Activated CD4-positive, alpha-beta T cell treated with anti-CD3 and anti-CD28 coated beads, Interleukin-2, Interleukin-4, amounts not matched to agents 100 ng/mL and 50 ng/mL, durations not matched to agents 16 hours and 8 hours (primary cell): ENCODE measurements at places on chromosomes 7 and 10.

DNA sequence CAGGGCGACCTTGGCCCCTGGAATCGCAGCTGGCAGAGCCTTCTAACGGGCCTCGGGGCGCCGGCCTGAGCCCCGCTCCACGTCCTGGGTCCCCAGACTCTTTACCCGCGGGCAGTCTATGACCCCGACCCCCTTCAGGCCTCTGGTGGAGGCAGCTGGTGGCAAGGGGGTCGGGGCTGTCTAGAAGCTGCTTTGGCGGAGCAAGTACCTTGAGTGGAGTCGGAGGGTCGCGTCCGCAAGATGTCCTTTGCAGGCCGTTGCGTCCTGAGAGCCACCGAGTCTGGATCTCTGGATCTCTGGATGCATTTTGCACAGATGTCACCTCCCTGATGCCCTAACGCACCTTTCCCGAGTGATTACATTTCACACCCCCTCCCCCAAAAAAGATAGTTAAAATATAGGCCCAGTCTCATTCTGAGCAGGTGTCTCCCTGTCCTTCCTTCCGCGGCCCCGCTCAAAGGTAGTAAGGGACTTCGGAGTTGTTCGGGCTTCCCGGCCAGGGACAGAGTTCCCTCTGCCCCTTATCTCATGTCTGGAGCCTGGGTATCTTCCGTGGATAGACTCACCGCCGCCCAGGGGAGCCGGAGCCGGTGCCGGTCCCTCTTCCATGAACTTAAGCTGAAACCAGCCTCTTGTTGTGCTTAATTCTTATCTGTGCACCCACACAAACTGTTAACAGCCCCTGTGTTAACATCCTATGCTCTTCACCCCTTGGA lies 457 bp downstream of the ACADSB start:
- DNase-seq: peak; percentile 9

GRCh38 chr10:86899132-86899531 lies 58.3 kb downstream of the MMRN2 start:
- DNase-seq: no peak

DNA sequence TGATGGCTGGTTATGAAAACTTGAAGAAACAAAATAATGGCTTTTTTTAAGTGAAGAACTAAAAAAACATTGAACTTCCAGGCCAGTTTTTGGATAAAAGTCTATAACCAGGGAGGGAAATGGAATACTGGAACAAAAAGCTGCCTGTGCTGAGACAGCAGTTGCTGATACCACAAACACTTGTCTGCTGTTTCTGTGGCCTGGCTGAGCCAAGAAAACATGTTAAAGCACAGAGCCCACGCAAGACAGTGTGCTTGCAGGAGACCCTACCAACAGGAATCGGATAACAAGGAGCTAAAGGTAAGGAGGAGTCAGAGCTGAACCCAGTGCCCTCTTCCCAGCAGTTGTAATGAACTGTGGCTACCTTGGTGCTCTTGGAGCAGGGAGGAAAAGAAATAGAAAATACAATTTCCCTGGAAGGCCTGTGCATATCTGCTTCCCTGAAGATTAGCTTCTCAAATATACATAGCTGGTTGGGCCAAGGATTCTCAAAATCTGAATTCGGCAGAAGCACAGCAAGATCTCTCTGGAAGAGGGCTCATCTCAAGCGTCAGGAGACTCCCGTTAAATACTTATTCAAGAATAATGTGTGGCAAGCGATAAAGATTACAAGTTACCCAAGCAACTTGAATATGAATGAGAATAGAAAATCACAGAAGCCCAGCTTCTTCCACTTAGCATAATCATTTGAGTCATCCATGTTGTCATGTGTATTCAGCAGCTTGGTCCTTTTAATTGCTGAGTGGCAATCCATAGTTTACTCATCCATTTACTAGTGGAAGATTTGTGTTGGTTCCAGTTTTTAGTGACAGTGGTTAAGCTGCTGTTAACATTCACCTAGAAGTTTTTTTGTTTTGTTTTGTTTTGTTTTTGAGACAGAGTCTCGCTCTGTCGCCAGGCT lies 87.6 kb downstream of the NOD1 start:
- DNase-seq: peak; percentile 22

DNA sequence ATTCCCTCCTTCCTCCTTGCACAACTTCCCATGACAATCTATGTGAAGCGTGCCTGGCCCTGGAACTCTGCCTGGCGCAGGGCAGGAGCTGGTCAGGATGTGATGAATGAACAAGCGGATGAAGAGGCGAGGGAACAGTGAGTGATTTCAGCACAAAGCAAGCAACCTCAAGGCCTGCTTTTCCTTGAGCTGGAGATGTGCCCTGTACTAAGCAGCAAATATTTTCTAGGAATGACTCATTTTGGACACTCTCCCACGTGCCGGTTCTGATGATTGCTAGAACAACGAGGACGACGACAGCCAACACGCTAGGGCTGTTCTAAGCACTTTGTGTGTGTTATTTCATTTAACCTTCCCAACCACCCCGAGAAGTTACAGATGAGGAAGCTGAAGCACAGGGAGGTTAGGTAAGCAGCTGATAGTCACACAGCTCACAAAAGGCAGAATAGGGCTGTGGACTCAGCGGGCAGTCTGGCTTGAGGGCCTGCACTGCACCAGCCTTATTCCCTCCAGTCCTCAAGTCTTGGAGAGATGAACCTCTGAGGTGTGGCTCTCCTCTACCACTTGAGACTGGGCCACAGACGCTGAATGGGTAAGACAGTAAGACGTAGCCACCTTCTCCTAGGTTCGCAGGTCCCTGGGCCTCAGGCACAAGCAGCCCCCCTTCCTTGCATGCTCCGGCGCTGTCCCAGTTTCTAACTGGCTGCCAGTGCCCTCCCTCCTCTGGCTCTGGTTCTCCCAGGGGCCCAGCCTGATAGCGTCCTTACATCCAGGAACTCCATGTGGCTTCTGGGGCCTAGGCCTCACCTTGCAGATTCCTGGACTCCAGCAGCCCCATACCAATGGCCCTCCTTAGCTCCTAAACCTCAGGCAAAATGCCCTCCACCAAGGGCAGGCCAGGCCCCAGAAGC lies 59.0 kb downstream of the YKT6 start:
- peak; percentile 55 for DNase-seq

DNA sequence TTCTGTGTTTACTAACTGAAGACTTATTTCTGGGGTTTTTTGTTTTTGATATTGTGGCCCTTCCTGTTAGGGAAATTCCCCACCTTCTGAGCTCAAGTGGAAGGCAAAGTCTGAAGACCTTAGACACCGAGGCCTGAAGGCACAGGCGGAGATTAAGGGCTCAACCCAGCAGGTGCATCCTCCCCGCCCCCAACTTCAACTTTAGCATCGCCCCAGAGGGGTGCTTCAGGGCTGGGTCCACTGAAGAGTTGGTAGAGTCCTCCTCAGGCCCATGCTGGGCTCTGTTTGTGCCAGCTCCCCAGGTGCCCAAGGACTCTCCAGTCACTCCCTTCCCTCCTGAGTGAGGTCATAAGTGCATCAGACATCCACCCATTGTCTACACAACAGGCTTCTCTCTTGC lies 9.4 kb upstream of the PPIA start:
- no peak for DNase-seq

DNA sequence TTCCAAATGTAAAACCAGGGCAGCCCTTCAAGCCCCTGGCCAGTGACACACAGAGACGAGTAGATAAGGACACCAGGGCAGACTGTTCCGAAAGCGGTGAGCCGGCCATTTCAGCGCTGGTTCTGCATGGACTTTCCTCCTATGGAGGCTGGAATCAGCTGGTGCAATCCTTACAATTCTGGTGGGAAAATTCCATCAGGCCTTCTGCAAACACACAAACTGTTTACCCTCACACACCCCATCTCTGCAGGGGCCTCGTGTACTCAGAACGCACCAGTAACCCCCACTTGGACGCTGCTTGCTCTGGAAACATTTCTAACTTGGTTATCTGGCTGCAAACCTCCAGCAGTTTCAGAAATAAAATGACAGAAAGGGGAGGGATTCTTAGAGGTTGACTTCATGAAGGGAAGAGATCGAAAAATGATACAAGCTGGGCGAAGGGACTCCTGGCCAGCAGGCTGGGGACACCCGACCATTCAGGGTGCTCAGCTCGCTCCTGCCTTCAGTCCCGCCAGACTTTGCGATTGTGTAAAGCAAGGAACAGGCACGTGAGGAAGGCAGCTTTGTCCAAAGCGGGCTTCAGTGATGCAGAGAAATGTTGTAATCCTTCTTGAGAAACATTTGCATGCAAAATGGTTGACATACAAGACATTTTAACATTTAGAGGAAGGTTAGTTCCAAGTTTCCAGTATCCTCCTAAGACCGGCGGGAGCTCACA lies 19.7 kb upstream of the SHH start:
- no peak for DNase-seq

GRCh38 chr10:133264461-133264860 lies 12.2 kb downstream of the ADAM8 start:
- no peak for DNase-seq

DNA sequence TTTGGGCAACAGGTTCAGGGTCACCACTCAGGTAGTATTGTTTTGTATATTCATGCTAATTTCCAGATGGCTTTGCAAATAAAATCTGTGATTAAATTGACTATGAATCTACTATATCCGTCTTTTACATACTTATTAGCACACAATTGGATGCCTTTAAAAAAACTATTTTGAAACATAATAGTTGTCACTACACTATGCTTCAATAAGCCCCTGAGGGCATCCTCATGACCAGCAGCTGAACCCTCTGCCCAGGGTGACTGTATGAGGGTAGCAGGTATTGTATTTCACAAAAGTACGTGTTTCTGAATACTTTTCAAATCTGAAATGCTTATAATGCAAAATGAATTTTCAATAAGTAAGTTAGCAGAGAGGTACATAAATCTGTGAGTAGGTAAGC lies 97.3 kb downstream of the DNAH11 start:
- no peak for DNase-seq

DNA sequence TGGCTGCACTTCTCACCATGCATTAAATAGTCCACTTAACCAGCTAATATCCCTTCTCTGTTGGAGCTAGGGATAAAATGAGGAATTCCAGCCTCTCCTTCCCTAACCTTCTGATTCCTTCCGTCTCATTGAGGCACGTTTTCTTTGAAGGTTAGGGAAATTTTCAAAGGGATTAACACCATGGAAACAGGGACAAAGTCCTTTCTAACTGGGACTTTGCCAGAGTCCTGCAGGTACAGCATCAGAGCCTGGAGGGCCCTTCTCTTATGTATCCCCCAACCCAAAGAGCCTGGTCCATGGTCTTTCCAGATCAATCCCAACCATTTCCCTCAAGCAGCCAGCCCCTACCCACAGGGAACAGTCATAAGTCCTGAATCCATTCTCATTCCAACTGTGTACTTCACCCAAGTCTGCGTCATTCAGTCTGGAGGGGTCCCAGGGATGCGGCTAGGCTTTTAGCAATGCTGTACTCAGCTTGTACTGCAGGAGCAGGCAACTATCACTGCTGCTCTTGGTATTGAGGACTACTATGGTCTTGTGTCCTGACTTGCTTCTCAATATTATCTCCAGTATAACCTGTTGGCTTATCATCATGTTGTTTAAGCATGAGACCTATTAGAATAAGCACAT lies 34.6 kb upstream of the CROT start:
- DNase-seq: no peak

- no peak for DNase-seq
Observed at GRCh38 chr10:33382216-33382600, 47.7 kb upstream of the NRP1 start.

- DNase-seq: no peak
Observed at GRCh38 chr7:70116867-70117266, 518.6 kb downstream of the AUTS2 start.

- no peak for DNase-seq
Observed at GRCh38 chr10:43131906-43132305, 6.3 kb upstream of the CSGALNACT2 start.

- DNase-seq: no peak
Observed at GRCh38 chr7:104149822-104150221, 58.0 kb downstream of the ORC5 start.

DNA sequence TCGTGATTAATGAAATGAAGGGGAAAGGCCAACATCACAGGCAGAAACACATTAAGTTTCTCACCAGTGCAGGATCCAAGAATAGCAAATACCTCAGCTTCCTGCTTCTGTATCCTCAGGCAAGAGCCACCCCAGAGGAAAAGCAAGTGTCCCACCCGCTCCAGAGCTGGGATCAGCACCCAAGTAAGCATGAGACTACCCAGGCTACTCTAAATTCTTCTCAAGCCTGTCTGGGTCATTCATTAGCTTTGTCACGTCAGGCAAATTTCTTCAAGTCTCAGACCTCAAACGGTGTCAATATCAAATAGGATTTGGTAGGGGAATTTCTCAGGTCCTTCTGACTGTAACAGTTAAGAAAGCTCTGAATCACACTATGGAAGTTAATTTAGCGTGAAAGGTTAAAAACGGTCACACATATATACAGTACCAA lies 59.0 kb downstream of the GNA12 start:
- no peak for DNase-seq

GRCh38 chr10:44966816-44967509 lies 7.4 kb downstream of the RASSF4 start:
- no peak for DNase-seq

- no peak for DNase-seq
Observed at GRCh38 chr10:131729938-131730660, 170.7 kb upstream of the PPP2R2D start.

GRCh38 chr7:141979568-141979967 lies 6.0 kb upstream of the TAS2R38 start:
- no peak for DNase-seq

GRCh38 chr7:32335107-32335506 lies 155.1 kb downstream of the LSM5 start:
- no peak for DNase-seq

GRCh38 chr7:140653319-140654108 lies 12.9 kb upstream of the DENND2A start:
- peak; percentile 51 for DNase-seq

GRCh38 chr10:122333037-122333436 lies 41.5 kb upstream of the PLEKHA1 start:
- peak; percentile 58 for DNase-seq

GRCh38 chr7:92333866-92334265 lies 88.1 kb downstream of the ANKIB1 start:
- DNase-seq: no peak

DNA sequence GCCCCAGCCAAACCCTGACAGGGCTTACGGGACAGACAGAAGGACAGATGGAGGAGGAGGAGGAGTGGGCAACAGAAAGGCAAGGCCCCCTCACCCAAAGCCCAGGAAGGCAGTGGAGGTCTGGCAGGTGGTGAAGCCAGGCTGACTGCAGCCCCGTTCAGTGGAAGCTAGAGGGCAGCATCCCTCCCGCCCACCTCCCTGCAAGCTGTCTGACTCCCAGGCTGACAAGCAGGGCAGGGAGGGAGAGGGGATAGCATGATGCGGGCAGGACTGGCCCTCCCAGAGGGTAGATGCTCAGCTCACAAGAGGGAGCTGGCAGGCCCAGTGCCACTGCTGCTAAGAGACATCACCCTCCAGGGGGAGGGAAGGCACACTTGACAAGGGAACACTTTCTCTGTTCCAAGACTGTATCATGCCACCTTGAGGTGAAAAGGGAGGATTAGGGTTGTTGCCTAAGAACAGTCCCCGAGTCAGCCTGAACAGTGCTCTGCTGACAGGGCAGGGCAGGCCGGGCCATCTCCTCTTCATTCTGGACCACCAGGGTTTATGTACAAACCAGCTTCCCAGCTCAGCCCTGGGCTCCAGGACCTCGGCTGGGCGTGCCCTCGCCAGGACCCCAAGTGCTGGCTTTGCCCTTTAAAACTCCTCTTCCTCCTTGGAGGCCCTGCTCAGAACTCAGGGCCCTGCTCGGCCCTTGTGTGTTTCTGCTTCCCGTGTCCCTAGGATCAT lies 61.8 kb downstream of the RASGEF1A start:
- DNase-seq: peak; percentile 67
